ENCODE measurements at places on chromosomes 1 and 21.

GRCh38 chr1:109255097-109255651 lies 5.8 kb downstream of the CELSR2 start:
- DNase-seq: no peak

- no peak for DNase-seq
Observed at GRCh38 chr1:115839029-115839678, 1.8 kb downstream of the NHLH2 start.

GRCh38 chr1:82923931-82924330 lies 1075.0 kb downstream of the TTLL7 start:
- no peak for DNase-seq

- DNase-seq: no peak
Observed at GRCh38 chr21:46527801-46528200, 69.1 kb downstream of the DIP2A start.

DNA sequence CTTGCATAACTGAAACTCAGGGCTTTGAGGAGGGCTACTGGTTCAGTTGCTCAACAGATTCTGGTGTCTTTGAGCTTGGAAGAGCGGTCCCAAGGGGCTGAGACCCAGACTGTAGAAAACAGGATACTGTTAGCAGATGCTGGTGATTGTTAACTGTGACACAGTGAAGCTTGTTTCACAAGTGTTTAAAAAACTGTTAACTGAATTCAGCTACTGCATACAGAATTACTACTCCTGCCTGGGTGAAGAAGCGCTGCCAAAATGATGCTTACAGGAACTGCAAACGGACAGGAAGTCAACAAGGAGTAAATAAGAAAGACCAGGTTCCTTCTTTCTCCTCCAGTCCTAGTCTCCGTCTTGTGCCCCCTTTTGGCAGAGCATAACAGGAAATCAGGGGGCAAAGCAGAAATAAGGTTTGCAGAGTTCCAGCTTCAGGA lies 195.3 kb upstream of the USP25 start:
- no peak for DNase-seq

DNA sequence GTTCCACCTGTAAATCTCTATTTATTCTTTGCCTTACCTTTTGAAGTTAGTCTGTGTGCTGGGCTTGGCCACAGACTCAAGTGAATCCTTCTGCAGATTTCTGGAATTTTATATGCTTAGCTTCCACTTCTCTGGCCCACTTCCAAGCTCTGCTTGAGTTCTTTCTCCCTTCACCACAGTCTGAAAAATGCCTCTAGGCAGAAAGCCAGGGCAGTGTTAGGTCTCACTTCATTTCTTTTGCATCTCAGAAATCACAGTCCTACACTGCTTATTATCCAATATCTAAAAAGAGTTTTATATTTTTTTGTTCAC lies 48.9 kb downstream of the INKA2 start:
- DNase-seq: no peak

DNA sequence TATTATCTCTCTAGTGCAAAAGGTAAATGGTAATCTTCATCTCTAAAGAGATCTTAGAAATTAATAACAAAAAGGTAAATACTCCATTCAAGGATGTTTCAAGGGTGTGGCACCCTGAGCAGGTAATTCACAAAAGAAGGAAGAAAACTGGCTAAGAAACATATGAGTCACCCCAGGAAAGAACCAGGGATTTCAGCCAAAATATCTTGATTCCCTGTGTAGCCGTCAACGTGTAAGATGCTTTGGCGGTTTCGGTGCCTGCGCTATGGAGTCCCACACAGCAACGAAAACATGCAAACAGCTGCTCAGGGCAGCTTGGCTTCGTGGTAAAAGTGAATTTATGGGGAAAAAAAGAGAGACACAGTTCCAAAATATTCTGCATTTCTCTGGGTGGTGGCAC lies 3.7 kb downstream of the ITGB2 start:
- no peak for DNase-seq

DNA sequence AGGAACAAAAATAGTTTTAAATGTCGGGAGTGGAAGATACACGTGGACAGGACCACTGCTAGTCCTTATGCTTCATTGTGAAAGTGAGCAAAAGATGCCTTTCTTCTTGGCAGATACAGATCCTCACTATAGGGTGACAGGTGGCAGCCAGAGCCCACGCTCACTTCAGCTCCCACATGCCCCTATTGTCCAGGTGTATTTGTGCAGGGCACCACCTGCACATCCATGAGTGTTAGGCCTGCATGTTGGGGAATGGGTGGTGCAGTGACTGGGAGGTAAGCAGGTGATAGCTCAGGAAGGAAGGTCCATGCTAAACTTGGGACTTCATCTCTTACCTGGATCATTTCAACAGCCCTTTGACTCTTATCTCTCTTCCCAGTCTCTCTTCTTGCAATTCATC lies 27.4 kb downstream of the SLC5A9 start:
- no peak for DNase-seq

DNA sequence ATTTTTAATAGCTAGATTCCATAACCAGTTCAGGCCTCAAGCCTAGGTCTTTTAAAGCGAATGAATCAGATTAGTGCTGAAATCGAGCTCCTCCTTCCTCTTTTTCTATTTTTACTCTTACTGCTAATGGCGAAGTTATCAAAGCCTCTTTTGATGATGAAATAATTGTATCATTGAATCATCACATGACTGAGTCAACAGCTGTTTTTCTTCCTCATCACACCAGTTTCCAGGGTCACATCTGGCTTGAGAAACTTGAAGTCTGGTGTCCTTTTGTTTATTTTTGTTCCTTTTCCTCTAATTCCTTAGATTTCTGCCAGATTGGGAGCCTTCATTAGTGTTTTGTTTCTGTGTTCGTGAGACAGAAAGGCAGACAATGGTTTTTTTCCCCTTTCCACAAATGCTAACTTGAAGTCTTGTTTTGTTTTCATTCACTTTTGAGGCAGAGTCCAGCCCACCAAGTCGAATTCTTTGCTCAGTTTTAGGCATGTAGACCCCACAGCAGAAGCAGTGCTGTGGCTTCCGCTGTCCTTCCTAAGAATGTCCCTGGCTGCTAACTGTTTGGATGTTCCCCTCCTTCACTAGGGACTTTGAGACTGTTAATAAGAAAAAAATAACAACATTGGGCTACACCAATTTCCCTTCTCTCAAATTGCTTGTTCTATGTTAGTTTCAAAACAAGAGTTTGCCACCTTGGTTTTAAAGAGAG lies 51.9 kb upstream of the FMOD start:
- no peak for DNase-seq

DNA sequence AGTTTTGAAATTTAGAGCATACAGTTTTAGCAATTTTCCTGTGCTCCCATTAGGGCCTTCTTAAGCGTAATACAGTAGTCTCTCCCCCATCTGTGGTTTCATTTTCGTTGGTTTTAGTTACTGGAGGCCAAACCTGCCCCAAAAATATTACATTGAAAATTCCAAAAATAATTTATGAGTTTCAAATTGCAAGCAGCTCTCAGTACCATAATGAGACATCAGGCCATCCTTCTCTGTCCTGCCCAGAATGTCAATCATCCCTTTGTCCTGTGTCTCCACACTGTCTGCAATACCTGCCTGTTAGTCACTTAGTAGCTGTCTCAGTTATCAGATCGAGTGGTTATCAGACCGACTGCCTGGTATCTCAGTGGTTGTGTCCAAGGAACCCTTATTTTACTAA lies 45.4 kb downstream of the ADSS2 start:
- DNase-seq: no peak

GRCh38 chr21:46437511-46437910 lies 21.2 kb upstream of the DIP2A start:
- DNase-seq: no peak

DNA sequence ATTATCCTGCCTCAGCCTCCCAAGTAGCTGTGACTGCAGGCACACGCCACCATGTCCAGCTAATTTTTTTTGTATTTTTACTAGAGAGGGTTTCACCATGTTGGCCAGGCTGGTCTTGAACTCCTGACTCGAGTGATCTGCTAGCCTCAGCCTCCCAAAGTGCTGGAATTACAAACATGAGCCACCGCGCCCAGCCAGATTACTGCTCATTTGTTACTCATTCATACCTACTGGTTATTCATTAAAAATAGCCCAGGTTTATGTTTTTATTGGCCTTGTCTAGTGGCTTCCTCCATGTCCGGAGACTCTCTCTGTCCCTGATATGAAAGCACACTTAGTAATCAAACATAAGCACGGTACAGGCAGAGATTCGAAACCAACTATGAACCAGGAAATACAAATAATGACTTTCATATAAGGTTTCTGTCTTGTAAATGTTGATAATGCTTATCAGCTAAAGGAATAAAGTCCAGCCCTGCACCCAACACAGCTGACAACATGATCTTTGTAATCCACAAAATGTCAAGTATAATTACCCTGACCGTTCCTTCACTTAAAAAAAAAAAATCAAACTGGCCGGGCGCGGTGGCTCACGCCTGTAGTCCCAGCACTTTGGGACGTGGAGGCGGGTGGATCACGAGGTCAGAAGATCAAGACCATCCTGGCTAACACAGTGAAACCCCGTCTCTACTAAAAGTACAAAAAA lies 50.4 kb upstream of the CXADR start:
- DNase-seq: no peak

GRCh38 chr1:223827193-223827663 lies 18.5 kb downstream of the TP53BP2 start:
- no peak for DNase-seq

- no peak for DNase-seq
Observed at GRCh38 chr1:118122234-118123004, 62.6 kb downstream of the SPAG17 start.

DNA sequence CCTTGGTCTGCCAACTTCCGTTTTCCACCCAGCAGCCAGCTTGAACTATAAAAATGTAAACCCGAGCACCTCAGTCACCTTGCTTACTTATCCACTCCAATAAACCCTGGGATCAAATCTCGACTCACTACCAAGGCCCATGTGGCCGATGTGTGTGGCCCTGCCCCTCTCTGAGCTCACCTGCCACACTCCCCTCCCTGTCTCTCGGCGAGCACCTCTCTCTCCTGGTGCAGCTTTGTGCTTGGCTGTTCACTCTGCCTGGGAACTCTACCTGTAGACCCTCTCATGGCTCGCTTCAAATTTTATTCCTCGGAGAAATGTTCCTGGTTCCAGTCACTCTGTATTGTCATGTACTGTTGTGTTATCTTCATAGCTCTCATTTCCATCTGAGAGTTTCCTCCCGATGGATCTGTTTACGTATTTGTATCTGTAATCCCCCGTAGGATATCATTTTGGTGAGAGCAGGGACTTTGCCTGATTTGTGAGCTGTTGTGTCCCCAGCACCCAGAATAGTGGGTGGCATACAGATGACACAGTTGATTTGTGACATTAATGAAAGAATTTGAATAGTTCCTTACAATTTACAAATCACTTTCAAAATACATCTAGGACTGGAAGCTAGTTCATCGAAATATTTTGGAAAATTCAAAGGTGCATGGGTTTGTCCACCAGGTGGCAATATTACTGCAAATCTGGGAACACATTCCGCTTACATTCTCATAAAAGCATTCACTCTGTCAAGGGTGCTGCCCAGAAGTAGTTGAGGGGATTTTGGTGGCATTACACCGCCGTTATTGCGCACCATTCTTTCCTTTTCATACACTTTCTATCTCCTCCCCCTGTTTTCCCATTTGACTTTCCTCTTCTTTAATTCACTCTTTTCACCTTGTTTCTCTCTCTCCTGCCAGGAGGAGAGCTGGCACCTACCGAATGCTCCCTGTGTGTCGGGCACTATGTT lies 95.3 kb downstream of the ABCA4 start:
- no peak for DNase-seq

DNA sequence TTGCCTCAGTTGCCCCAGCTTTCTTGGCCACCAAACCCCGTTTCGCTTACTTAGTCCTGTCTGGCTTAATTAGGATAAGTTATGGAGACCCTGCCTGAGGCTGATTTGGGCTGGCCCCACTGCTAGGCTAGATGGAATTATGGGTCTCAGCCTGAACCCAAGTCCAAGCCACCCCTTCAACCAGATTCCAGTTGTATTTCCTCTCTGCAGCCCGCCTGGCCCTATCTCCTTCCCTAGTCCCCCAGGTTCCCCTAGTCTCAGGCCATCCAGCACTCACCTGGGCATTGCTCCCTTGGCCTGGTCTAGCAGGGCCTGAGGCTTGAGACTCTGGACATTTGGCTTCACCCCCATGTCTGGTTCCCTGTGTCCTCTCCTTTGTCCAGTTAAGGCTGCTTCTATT lies 111.7 kb upstream of the IPO9 start:
- DNase-seq: no peak

DNA sequence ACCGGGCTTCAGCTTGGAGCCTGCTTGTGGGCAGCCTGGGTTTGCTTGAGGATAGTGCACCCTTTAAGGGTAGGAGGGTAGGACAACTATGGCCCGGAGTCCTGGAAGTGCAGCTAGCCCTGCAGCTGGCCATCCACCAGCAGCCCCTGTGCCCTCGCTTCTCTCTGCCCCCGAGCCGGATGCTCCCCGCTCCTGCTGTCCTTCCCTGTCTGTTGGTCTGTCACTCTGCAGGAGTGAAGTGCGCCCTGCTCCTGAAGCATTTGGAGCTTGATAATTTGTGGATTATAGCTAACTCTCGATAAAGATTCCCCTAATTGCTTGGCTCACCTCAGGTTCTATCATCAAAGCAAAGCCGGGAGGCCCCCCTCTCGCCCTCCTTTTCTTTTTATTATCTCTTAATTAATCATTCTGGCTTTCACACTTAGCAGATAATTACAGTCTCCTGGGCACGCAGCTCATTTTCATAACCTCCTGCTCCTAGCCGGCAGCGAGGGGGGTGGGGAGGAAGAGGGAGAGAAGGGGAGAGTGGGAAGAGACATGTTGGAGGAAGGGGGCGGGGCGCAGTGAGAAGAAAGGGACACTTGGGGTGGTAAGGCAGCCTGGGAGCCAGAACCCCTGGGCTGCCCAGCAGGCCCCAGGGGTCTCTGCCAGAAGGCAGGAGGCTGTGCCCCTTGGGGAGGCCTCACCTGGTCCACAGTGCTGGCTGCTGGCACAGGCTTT lies 14.4 kb downstream of the KIRREL1 start:
- DNase-seq: no peak

DNA sequence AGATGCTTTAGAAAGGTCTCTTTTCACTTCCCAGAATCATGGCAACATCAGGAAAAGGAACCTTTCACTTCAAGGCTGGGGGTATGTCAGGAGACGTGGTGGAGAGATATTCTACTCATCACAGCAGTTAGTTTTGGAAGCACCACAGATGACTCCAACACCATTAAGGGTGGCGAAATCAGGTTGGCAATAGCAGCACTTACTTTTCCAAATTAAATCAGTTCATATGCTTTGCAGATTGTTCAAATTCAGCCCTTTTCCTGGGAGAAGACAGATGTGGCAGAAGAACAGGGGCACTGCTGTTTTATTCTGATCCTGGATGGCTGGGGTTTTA lies 79.0 kb downstream of the RUNX1 start:
- DNase-seq: no peak

- DNase-seq: no peak
Observed at GRCh38 chr1:31943546-31944184, 5.5 kb upstream of the PTP4A2 start.

GRCh38 chr1:2200308-2200943 lies 5.9 kb upstream of the FAAP20 start:
- DNase-seq: no peak

DNA sequence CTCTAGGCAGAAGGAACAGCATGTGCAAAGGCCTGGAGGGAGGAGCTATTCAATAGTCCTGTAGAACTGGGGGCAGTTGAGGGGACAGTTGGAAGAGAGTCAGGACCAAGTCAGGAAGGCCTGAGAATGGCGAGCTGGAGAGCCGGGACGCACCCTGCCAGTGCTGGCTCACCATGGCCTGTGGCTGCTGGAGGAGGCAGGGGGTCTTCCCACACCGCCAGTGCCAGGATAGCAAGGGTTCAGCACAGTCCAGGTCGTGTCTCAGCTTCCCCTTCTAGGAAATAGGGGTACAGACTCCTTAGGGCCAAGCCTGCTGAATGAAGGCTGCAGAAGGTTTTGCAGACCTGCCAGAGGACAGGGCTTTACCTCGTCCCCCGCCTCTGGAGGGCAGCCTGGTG lies 7.3 kb downstream of the PODN start:
- no peak for DNase-seq

GRCh38 chr21:33821503-33822322 lies 93.9 kb downstream of the ATP5PO start:
- no peak for DNase-seq

Data from gastrocnemius medialis (tissue), 4 donors.